ENCODE measurements at places on chromosomes 13 and 19.

GRCh38 chr13:32639502-32640105 lies 53.4 kb downstream of the PDS5B start:
- DNase-seq, result peak; percentile 74

DNA sequence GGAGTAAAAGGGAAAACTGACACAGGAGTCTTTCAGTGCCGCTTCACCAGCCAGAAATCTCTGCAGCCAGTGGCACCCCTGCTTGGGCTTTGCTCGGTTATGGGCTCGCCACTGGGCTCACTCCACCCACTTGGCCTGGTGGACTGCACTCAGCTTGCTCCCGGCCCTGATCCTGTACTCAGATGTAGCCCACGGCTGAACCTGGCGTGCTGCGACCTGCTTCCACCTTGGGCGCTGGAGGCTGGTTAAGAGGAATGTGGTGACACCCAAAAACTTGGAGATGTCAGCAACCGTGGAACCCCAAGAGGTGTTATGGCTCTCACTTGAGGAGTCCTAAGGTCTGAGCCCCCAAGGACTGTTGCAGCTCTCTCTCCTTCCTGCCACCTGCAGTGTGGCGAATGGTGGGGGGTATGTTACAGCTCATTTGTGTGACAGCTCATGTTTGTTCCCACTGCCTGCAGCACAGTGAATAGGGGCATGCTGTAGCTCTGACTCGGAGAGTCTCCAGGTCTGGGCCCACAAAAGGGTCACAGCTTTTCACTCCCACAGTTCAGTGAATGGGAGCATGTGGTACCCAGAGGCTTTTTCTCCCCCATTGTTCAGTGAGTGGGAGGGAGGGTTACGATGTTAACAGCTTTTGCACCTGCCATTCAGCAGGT lies 1124.5 kb upstream of the ATXN8OS start:
- no peak for DNase-seq

- DNase-seq, result peak; percentile 73
These were observed 137.9 kb upstream of the DACH1 start for GRCh38 chr13:72004784-72005374.

DNA sequence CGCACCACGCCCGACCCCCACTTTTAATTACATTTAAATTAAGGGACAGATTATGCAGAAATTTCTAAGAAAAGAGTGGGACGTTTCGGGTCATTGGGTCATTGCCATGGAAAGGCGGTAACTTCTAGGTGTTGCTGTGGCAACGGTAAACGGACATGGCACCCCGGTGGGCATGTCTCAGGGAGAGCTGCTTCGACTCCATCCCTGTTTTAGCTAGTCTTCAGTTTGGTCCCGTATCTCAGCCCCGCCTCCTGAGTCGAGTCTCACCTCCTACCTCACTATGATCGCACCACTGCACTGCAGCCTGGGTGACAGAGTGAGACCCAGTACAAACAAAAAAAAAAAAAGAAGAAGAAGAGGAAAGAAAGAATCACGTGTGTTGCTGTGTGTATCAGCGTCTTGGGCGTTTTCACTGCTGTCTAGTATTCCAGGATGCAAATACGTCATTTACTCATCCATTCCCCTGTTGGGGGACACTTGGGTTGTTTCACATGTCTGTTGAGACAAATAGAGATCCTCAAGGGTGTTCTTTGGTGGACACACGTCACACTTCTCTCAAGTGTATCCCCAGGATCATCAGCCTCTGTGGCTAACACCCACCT lies 41.7 kb downstream of the CELF5 start:
- no peak for DNase-seq

- DNase-seq, result no peak
These were observed 1935.4 kb upstream of the PCDH20 start for GRCh38 chr13:63351081-63351480.

DNA sequence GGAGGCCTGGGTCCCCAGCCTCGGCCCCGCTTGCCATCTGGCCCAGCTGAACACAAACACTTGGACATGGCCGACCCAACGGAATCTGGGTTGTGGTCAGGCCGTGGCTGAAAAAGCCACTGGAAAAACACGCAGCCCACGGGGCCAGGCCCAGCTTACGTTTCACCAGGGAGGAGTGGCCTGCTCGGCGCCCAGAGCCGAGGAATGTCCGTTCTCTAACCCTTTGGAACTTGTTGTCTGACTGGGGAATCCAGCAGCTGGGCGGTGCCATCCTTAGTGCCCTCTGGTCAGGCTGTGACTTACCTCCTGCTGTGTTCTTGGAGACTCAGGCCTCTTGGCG lies 13.8 kb downstream of the CILP2 start:
- peak; percentile 57 for DNase-seq

DNA sequence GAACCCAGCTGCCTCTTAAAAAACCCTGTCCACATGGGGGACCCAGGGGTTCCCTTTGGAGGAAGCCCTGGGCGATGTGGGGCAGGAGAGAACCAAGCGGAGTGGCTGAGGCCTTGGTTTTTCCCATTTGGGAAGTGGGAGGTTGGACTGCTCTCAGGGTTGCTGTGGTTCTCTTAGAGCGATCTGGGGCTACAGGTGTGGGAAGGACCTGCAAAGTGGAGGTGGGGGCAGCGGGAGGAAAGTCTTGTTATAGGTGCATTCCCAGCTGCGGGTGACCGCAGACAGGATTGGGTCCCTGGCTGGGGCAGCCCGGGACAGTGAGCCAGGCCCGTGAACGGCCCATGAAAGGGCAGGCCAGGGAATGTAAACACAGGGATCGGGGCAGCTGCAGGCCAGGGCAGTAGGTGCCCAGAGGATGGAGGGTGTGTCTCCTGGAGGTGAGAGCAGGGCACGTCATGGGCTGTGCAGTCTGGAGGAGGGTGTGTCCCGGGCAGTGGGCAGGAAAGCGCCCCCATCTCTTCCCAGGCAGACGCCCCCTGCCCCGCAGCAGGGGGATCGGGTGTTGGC lies 814 bp downstream of the SLC25A23 start:
- DNase-seq, result no peak

DNA sequence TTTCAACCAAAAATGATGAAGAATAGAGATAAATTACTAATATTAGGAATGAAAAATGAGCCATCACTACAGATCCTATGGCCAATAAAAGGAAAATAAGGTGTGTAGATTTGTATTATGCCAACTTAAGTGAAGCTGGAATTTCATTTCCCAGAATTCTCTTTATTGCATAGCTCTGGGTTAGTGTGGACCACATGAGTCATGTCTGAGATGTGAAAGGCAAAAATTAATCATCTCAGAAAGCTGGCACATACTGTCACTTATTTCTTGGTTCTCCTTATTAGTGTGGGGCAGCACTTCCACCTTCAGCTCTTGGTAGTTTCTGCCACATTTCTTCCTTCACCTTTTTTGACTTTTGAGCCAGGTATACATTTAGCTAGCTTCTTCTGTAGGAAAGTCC lies 82.6 kb downstream of the KATNAL1 start:
- DNase-seq, result peak; percentile 12

- no peak for DNase-seq
These were observed 14.0 kb downstream of the ZC3H4 start for GRCh38 chr19:47099576-47100050.

DNA sequence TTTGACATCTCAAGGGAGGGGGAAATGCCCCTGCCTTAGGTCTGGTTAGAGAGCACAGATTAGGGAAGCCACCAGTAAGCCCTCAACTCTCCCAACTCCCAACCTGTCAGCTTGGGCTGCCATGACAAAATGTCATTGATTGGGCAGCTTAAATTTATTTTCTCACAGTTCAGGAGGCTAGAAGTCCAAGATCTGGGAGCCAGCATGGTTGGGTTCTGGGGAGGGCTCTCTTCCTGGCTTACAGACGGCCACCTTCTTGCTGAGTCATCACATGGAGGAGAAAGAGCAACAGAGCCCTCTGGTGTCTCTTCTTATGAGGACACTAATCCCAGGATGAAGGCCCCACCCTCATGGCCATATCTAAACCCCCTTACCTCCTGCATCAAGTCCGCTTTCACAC lies 24.2 kb downstream of the C19orf12 start:
- peak; percentile 30 for DNase-seq

DNA sequence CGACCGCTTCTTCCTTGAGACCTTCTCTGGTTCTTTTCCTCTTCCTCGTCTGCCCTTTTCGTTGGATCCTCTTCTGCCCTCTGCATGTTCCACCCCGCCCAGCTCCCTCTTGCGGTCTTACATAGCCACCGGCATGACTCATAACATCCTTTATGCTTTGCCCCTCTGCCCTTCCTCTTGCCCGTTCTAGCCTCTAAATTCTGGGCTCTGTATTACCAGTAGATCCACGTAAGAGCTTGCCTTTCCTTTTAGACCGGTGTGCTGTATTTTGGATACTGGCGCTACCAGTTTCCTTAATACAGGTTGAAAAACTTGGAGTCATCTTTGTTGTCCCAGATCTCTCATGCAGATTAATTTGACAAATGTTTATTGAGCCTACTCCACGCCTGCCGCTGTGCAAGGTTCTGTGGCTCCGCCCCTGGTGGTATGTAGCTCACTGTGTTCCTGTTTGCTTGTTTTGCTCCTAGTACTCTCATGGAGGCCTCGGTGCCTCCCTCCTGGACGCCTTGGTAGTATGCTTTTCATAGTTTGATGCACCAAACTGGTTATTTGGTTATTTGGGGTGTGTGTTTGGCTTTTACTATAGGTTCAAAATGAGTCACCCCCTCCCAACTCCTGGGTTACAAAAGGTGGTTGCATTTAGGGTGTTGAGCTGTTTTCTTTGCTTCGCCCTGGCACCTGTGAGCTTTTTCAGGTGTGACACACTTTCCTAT lies 1.7 kb downstream of the GTF3A start:
- DNase-seq, result peak; percentile 81

GRCh38 chr19:50328873-50329145 lies 368 bp downstream of the KCNC3 start:
- DNase-seq, result no peak

GRCh38 chr19:47239152-47239551 lies 8.2 kb upstream of the BBC3 start:
- DNase-seq, result no peak

DNA sequence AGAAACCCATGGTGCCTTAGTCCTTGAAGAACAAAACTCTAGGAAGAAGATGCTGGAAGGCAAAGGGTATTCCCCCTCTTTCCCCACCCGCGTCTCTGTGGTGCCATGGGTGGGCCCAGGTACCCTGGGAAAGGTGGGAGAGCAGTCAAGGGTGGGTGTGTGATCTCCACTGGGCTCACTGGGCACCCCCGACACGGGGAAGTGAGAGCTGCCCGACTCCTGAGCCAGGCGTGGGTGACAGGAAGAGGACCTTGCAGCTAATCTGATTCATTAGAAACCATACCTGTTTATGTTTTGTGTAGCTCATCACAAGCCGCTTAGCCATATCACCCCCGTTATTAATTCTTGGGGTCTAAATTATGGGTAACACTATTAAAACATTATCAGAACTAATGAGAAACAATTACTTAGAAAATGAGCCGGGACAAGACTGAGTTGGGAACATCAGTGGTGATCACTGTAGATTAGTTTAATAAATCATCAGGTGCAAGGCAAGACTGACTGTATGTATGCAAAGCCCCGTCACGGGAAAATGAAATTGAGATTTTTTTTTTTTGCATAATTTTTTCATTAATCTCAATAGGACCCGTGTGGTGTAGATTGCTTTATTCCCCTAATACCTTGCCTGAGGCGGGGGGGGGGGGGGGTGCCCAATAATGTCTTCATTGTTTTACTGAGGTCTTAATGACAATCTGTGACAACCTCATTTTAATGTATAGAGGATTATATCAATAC lies 77.3 kb downstream of the ZIC5 start:
- no peak for DNase-seq

- no peak for DNase-seq
These were observed 5.5 kb downstream of the PDE4C start for GRCh38 chr19:18220632-18221275.

GRCh38 chr19:18202778-18203407 lies 949 bp downstream of the RAB3A start:
- no peak for DNase-seq

DNA sequence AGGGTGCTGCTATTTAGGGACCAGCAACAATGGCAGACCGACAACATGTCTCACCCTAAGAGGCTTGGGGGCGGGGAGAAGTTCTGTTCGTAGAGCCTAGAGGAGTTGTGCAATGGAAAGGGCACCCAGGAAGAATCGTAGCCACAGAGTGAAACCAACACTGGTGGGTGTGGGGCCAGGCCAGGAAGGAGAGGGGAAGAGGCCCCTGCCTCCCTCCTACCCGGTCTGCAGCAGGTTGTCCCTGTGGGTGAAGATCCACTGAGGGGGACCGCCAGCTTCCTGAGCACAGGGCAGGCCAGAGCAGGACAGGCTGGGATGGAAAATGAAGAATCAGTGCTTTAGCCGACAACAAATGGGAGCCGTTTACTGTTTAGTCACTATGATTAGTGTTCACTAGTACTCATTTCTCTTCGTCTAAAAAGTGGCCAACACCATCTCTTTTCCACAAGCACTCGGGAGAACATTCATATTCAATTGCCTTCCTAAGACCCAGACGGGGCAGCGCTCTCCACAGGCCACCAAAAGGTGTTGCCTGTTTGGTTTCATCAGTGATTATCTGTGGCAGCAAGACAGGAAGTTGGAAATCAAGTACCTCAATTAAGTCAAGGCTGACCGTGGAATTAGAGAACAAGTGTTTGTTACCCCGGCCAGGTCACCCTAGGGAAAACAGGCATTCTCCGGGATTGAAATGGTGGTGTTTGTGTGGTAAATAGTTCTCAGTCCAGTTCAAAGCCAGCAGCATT lies 1.1 kb upstream of the ATP11A start:
- DNase-seq, result peak; percentile 4
